ENCODE measurements at places on chromosomes 2 and 18.

GRCh38 chr2:193409951-193410350 is 1215.2 kb upstream of the TMEFF2 start:
- no peak for DNase-seq

DNA sequence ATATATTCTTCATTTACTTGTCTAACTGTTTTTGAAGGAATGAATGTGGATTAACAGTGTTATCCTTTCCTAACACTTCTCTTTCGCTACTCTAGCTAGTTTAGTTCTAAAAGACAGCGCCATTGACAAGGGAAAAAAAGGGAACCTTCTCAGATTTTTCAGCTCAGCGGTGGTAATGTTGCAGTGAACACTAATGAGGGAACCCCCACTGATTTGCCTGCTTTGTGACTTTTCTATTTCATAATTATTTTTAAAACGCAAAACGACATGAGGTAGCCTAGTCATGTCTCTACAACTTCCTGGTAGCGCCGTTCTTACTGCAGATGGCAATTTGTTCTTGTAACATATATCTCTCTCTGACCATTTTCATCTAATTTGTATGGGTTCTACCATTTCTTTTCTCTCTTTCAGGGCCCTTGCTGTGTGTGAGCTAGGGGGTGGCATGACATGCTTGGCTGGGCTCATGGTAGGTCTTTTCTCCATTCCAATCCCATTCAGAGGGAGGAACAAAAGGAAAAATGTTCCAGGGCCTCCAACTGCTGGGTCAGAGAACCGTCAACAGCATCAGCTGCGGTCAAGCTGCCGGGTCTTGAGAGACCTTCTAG is 235.5 kb upstream of the SIX3 start:
- DNase-seq = no peak

- DNase-seq = no peak
Observed at GRCh38 chr18:24043403-24043802, 28.8 kb downstream of the TTC39C start.

- DNase-seq = no peak
Observed at GRCh38 chr2:222703886-222704285, 32.4 kb downstream of the MOGAT1 start.

DNA sequence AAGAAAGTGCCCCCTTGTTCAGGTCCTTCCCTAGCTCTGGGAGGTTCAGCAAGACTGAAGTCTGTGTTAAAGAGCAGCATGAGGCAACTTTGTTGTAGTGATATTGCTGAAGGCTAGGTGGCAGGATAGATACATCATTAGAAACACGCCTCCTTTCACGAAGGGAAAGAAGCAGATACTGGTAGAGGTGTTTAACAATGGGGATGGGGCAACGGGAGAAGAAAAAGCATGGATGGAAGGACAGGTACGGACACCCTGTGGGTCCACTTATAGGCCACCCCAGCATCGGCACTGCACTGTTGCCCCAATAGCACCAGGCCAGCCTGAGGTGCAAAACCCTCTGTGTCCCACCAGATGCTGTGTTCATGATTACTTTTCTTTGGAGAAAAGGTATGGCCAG is 3.5 kb upstream of the IGFBP5 start:
- no peak for DNase-seq

- no peak for DNase-seq
Observed at GRCh38 chr2:174007010-174007409, 41.8 kb upstream of the SP3 start.

DNA sequence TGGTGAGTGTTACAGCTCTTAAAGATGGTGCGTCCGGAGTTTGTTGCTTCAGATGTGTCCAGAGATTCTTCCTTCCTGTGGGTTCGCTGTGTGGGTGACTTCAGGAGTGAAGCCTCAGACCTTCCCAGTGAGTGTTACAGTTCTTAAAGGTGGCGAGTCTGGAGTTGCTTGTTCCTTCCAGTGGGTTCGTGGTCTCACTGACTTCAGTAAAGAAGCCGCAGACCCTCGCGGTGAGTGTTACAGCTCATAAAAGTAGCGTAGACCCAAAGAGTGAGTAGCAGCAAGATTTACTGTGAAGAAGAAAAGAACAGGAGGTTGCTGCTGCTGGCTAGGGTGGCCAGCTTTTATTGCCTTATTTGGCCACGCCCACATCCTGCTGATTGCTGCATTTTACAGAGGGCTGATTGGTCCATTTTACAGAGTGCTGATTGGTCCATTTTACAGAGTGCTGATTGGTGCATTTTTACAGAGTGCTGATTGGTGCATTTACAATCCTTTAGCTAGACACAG is 34.0 kb upstream of the SPTBN1 start:
- DNase-seq = no peak

GRCh38 chr2:6789559-6790138 is 76.1 kb downstream of the CMPK2 start:
- no peak for DNase-seq

DNA sequence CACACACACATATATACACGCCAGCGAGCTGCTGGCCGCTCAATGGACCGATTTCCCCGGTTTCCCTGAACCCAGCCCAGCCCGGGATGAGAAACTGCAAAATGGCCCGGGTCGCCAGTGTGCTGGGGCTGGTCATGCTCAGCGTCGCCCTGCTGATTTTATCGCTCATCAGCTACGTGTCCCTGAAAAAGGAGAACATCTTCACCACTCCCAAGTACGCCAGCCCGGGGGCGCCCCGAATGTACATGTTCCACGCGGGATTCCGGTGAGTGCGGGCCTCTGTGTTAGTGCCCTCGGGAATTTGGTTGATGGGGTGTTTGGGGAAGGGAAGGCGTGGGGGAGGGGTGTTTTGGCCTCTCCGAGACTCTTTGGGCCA is 392 bp downstream of the ST8SIA3 start:
- no peak for DNase-seq

DNA sequence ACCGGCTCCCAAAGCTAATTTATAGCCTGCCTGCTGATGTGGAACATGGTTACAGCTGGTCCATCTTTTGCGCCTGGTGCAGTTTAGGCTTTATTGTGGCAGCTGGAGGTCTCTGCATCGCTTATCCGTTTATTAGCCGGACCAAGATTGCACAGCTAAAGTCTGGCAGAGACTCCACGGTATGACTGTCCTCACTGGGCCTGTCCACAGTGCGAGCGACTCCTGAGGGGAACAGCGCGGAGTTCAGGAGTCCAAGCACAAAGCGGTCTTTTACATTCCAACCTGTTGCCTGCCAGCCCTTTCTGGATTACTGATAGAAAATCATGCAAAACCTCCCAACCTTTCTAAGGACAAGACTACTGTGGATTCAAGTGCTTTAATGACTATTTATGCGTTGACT is 51.4 kb downstream of the TMEM178A start:
- no peak for DNase-seq

DNA sequence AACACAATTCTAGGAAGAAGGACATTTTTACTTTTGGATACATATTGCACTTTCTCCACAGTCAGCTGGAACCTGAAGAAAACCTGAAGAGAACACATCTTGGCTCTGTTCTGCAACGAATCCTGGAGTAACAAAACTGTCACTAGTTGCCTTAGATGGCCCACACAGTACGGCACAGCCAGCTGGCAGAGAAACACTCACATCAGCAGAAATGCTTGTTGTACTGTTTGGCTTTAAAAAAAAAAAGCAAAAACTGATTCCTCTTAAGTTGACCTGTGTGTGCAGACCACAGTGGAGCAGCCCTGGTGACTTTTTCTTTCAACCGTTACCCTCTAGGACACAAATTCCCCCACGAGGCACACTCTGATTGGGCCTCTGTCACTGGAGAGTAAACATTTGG is 152.3 kb upstream of the TWIST2 start:
- DNase-seq = no peak

DNA sequence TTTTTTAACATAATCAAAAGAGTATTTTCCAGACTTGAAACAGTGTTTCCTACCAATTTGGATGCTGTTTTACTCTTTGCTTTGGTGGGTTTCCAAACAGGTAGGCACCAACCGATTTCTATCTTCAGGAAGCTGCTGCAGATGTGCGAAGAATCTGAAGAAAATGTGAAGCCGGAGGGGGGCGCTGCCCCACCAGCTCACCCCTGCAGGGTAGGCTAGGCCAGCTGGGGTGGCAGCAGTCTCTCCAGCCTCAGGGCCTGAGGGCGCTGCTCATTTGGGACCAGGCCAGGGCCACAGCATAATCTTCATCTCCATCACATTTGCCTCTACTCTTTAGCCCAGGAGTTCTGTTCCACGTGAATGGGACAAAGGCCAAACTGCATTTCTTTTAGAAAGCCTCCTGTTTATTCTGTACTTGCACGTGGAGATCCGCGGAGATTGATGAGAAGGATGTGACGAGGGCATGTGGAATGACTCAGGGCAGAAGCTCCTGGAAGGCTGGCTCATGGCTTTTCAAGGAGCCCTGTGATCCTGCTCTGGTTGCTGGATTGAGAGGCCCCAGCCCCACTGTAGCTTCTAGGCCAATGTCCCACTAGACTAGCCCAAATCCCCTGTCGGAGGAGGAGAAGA is 84.2 kb upstream of the FAM136A start:
- no peak for DNase-seq

- DNase-seq = no peak
Observed at GRCh38 chr18:69840001-69840400, 107.7 kb downstream of the CD226 start.

GRCh38 chr2:6826081-6826913 is 39.4 kb downstream of the CMPK2 start:
- no peak for DNase-seq

DNA sequence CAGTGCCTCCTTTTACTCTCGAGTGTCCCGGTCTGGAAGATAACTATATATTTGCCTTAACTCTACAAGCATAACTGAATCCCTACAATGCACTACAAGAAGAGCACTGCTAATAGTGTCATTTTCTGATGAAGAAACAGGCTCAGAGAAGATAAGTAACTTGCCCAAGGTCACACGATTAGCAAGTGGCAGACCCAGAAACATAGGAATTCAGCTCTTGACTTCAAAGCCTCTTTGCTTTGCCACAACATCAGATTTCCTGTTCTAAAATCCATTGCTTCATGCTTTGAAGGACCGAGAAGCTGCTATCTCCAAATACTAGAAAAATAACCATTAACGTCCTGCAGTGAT is 65.6 kb downstream of the HS1BP3 start:
- DNase-seq = no peak

GRCh38 chr2:85794038-85794441 is 40.2 kb downstream of the ATOH8 start:
- DNase-seq = no peak

DNA sequence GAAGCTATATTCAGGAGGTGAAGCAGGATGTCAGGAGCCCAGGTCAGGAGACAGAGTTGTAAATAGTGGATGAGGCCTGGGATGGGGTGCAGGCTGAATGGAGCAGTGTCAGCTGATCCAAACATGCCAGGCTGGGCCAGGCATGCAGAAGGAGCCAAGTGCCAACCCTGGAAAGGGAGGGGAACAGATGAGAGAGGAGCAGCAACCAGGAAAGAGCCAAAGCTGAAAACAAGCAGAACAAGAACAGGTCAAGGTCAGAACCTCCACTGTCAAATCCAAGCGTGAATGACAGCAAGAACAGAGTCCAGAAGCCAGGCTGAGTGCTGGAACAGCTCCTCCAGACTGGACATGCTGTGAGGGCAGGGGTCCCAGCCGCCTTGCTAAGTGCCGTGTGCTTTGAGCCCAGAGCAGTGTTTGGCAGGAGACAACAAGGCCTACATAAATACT is 49.2 kb upstream of the PPP1CB start:
- DNase-seq = no peak

All from activated T-helper 1 cell treated with anti-CD3 and anti-CD28 coated beads, Interleukin-2, amount 50 U/mL, for 16 hours (primary cell).